ENCODE measurements at places on chromosomes 1 and 21. TPM values are rescaled to one million over a fixed set of nuclear protein-coding genes. Genes with fewer than 3 reads are reported as not detected.

Gene MMP23B
- polyA plus RNA-seq = 0.91 TPM

Gene P3R3URF
- polyA plus RNA-seq = not detected

Gene LGR6
- 6.3 TPM for polyA plus RNA-seq

Gene MEX3A
- 0.59 TPM for polyA plus RNA-seq

Gene MYBPH
- polyA plus RNA-seq = not detected

Gene SNX7
- 14.7 TPM for polyA plus RNA-seq

Gene TPTE
- polyA plus RNA-seq = 0.01 TPM

Gene HEYL
- 0.45 TPM for polyA plus RNA-seq

Gene DISP1
- 1.2 TPM for polyA plus RNA-seq

Gene DCST1
- polyA plus RNA-seq = 0.29 TPM

Gene SPRR2G
- polyA plus RNA-seq = 0.49 TPM

Gene PLA2G2D
- polyA plus RNA-seq = not detected

Gene CAMSAP2
- polyA plus RNA-seq = 7.2 TPM

Gene PRKAA2
- 0.98 TPM for polyA plus RNA-seq

Gene CLCNKA
- polyA plus RNA-seq = 0.04 TPM

Gene SLC35F3
- polyA plus RNA-seq = 0.69 TPM

Gene ZYG11B
- polyA plus RNA-seq = 3.4 TPM

Gene FAAH
- 12.1 TPM for polyA plus RNA-seq
